H9 (cell line): ENCODE measurements at places on chromosomes 5 and 9.

DNA sequence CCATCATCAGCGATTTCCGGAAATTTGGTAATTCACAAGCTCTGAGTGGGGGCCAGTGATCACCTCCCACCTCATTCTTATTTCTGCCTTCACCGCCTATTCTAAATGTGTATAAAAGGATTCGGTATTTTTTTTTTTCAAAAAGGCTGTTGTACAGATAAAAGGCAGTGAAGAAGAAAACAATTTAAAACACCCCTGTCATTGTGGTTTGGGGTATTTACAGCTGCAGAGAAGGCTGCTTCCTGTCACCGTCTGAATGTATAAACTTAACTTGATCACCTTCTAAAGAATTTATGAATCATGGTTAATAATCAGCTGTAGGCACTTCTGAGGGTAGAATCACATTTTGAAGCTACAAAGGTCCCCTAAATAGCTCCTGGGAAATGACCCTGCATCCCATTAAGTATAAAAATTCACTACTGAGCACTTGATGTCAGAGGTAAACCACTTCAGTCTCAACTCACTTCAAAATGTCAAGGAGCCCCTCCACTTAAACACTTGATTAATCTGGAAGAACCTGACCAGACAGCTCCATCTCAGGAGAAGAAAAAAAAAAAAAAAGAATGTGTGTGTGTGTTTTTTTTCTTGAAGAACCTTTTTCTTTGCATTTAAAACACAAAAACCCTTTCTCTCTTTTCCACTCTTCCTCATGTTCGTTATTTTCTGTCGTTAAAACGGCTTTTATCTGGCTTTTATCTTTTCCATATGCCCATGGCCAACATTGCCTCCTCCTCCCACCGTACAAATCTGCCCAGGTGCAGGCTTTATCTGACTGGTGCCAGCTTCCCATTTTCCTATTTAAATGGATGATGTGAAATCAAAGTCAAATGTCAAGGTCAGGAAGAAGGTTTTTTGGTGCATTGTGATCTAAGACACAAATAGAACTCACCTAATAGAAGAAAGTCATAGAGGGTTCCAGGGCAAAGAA, 291.2 kb downstream of the IRX1 start:
- DNase-seq, result no peak
- peaks cover 2% of the 10 kb centered on the region; the same call in 2 of the 3 replicates for H3K36me3 ChIP-seq
- peaks cover 3% of the 10 kb centered on the region; the same call in 1 of the 2 replicates for H3K4me1 ChIP-seq
- H3K27ac ChIP-seq, result no peak overlapping the region
- no peaks in the 10 kb centered on the region for H3K27me3 ChIP-seq
- no peak overlapping the region for H3K4me3 ChIP-seq

- H3K4me1 ChIP-seq, result no peaks in the 10 kb centered on the region
- no peak overlapping the region for H3K4me3 ChIP-seq
- no peaks in the 10 kb centered on the region for H3K27me3 ChIP-seq
- H3K27ac ChIP-seq, result no peak overlapping the region
- no peak for DNase-seq
Measured at GRCh38 chr9:91582181-91582580, 158.5 kb upstream of the NFIL3 start.

DNA sequence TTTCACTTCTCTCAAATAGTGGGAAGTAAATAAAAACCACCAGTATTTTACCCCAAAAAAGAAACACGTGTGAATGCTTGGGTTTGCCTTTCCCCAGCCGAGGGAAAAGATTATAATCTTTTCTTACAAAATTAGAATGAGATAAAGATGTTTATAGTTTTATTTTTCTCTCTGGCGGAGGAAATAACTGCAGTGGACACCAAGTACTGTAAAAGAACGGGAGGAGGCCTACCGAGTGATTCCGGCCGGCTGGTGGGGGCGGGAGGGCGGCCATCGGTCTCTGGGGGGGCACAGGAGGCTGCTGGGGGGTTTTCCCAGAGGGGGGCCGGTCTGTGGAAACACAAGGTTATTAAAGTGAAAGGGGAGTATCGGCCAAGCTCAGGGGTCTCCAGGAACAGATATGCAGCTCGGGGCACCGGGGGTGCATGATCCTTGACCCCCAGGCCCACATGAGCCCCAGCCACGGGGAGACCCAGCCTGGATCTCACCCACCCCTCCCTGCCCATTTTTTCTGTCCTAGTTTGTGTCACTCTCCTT, 29.4 kb downstream of the LCP2 start:
- DNase-seq, result no peak
- H3K27me3 ChIP-seq, result no peaks in the 10 kb centered on the region
- H3K27ac ChIP-seq, result no peak overlapping the region
- peaks cover 8% of the 10 kb centered on the region; the same call in 1 of the 2 replicates for H3K4me1 ChIP-seq
- no peak overlapping the region for H3K4me3 ChIP-seq

- no peaks in the 10 kb centered on the region for H3K27me3 ChIP-seq
- no peak for DNase-seq
- H3K4me3 ChIP-seq, result no peak overlapping the region
- H3K4me1 ChIP-seq, result no peaks in the 10 kb centered on the region
- H3K27ac ChIP-seq, result no peak overlapping the region
Measured at GRCh38 chr5:138148811-138149210, 9.6 kb upstream of the NME5 start.

DNA sequence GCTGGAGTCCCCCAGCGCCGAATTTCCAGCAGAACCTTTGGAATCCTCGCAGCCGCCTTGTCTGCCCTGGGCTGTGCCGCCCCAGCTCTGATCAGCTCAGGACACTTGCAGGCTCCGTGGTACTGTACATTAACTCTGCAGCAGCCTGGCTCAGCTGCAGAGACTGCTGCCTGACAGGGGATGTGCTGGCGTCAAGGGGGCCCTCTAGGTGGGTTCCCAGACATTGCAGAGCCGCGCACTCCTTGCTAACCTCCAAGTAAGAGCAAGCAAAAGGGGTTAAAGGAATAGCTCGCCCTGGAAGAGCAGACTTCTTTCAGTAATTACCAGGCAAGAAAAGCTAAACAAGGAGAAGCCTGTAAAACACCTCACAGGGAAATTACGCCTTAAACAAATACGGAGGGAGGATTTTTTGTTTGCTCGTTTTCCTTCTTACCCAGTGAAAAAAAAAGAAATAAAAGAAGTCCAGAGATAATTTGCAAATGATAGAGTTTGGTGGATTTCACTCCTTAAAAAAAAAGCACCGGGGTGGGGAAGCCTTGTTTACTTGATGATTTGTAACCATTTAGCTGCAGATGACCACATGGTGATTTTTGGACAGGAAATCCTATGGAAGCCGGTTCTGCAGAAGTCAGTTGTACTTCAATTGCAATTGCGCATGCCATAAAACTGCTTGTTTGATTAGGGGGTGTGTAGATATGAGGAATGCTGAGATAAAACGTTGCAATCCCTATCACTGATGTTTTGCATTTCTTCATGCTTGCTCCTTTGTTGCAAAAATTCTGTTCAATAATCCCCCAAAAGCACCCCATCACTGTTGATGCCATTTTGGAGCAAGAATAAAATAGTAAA, 305.8 kb downstream of the PDE4D start:
- DNase-seq, result peak; percentile 91
- peaks cover 3% of the 10 kb centered on the region for H3K4me1 ChIP-seq
- peak overlapping the region; percentile 23; the same call in 1 of the 2 replicates for H3K4me3 ChIP-seq
- H3K27me3 ChIP-seq, result no peaks in the 10 kb centered on the region
- H3K36me3 ChIP-seq, result no peaks in the 10 kb centered on the region

GRCh38 chr9:8136477-8136876, 336.9 kb upstream of the DMAC1 start:
- H3K27me3 ChIP-seq, result no peaks in the 10 kb centered on the region
- H3K4me1 ChIP-seq, result peaks cover 2% of the 10 kb centered on the region; the same call in 1 of the 2 replicates
- no peak overlapping the region for H3K4me3 ChIP-seq
- H3K36me3 ChIP-seq, result no peaks in the 10 kb centered on the region
- no peak overlapping the region for H3K27ac ChIP-seq
- no peak for DNase-seq

DNA sequence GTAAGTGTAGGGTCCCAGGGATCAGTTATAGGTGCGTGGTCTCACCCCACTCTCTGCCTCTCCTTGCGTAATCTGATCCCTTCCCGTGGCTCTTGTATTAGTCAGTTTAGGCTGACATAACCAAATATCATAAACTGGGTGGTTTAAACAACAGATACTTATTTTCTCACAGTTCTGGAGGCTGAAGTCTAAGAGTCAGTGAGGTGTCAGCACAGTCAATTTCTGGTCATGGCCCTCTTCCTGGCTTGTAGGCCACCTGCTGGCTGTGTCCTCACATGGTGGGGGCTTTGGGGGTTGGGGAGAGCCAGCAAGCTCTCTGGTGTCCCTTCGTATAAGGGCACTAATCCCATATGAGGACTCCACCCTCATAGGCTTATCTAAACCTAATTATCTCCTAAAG, 32.3 kb downstream of the CARTPT start:
- no peak overlapping the region for H3K4me3 ChIP-seq
- H3K36me3 ChIP-seq, result no peaks in the 10 kb centered on the region
- DNase-seq, result no peak

- DNase-seq, result no peak
- no peak overlapping the region for H3K4me3 ChIP-seq
- H3K4me1 ChIP-seq, result peaks cover 5% of the 10 kb centered on the region; the same call in 1 of the 2 replicates
- no peak overlapping the region for H3K27ac ChIP-seq
Measured at GRCh38 chr5:139051392-139051791, 146.8 kb downstream of the SIL1 start.

- DNase-seq, result no peak
- no peak overlapping the region for H3K4me3 ChIP-seq
- H3K27me3 ChIP-seq, result no peaks in the 10 kb centered on the region
- peaks cover 15% of the 10 kb centered on the region for H3K36me3 ChIP-seq
Measured at GRCh38 chr5:108769352-108769751, 21.7 kb downstream of the FER start.

DNA sequence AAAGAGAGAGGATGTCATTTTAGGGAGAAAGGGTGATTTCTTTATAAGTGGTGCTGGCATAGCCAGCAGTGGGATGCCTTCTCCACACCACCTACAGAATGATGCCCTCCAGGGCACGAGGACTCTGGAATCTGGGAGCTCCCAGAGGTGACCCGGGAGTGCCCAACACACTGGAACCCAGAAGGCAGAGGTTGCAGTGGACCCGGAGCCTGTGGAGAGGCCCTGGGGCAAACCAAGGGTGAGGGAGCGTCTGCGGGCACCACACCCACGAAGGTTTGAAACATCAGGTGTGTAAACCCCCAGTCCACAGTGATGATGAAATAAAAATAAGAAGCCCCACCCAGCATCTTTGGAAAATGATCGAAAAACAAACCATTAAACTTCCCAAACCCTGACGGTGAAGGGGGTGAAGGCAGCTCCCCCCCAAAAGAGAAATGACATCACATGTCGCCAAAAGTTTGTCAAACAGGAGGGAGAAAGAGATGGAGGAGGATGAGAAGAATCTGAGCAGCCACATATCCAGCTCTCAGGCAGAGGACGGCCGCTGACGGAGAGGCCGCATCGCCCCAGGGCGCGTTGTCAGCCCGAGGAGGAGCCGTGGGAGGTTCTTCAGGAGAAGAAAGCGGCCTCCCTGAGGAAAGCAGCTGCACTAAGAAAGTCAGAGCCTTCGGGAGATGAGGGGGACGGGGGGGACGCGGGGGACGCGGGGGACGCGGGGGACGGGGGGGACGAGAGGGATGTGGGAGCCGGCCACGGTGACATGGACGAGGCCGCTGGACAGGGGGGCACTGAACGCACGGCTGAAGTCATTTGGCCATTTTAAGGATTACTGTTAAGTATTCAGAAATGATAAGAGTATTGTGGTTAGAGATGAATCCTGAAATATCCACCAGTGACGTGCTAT, 43.1 kb upstream of the NSMF start:
- H3K27me3 ChIP-seq, result no peaks in the 10 kb centered on the region
- peaks cover 16% of the 10 kb centered on the region for H3K36me3 ChIP-seq
- DNase-seq, result peak; percentile 64
- H3K4me3 ChIP-seq, result no peak overlapping the region

DNA sequence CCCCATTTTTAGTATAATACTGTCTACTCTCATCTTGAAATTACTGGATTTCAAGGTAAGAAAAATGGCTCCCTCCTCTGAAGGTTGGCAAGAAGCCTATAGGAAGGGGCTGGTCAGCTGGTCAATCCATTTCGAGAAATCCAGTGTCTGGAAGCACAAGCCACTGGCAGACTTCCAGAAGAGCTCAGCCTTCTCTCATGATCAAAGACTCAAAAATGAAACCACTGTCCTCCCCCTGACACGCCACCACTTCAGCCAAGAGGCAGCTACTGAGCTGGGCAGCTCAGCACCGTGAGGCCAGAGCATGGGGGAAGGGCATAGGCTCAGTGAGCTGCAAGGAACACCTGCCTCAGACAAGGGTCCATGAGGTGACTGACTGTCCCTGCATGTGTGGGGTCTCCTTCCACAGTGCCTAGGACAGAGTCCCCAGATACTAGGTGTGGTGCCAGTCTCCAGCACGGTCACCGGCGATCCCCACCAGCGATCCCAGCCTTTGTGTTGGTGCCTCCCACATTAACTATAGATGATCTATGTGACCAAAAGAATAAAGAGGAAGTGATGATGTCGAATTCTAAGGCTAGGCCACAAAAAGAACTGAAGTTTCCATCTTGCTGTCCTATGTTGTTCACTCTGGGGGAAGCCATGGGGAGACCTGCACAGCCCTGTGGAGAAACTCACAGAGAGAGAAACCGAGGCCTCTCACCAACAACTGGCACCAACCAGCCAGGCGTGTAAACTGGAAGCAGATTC, 100.1 kb upstream of the LRRTM2 start:
- no peaks in the 10 kb centered on the region for H3K27me3 ChIP-seq
- H3K36me3 ChIP-seq, result no peaks in the 10 kb centered on the region
- DNase-seq, result no peak
- no peak overlapping the region for H3K27ac ChIP-seq
- peaks cover 4% of the 10 kb centered on the region; the same call in 1 of the 2 replicates for H3K4me1 ChIP-seq

- peaks cover 14% of the 10 kb centered on the region for H3K4me1 ChIP-seq
- no peak overlapping the region for H3K4me3 ChIP-seq
Measured at GRCh38 chr5:32583582-32584232, 1.6 kb upstream of the SUB1 start.

DNA sequence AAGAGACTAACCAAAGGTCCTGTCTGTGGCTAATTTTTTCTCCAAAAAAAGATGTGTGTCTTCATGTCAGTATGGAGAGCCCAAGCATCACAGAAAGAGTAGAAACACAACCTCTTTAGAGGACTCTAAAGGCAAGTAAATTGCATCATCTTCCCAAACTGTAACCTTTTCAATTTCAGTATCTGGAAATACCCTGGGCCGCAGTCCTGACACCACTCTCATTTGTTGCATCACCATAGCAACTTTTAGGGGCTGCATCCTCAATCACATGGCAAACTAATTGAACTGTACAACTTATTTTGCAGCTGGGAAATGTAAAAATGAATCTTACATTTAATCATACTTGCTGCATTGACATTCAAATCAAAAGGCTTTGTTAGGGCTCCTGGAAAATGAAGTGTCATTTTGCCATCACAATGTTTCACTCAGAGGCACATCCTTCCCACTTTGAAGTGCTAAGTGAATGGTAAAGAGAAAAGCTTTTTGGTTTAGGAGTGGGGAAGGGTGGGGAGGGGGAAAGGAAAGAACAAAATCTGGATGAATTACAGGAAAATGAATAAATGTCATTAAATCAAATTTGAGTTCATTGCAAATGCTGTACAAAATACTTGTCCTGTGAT, 60.6 kb upstream of the GRIA1 start:
- H3K27ac ChIP-seq, result no peak overlapping the region
- no peaks in the 10 kb centered on the region for H3K27me3 ChIP-seq
- no peak for DNase-seq
- no peaks in the 10 kb centered on the region for H3K36me3 ChIP-seq
- H3K4me3 ChIP-seq, result no peak overlapping the region
